ENCODE measurements at places on chromosomes 7 and 10.

- DNase-seq, result no peak
Measured at GRCh38 chr10:77593771-77594470, 43.7 kb downstream of the KCNMA1 start.

- DNase-seq, result no peak
Measured at GRCh38 chr10:79946271-79947082, 2.4 kb downstream of the SFTPD start.

GRCh38 chr10:110446954-110447608, 50.6 kb upstream of the DUSP5 start:
- no peak for DNase-seq

GRCh38 chr7:65250697-65251395, 122.8 kb upstream of the ZNF92 start:
- DNase-seq, result no peak

- no peak for DNase-seq
Measured at GRCh38 chr10:1434912-1435692, 302.2 kb downstream of the ADARB2 start.

DNA sequence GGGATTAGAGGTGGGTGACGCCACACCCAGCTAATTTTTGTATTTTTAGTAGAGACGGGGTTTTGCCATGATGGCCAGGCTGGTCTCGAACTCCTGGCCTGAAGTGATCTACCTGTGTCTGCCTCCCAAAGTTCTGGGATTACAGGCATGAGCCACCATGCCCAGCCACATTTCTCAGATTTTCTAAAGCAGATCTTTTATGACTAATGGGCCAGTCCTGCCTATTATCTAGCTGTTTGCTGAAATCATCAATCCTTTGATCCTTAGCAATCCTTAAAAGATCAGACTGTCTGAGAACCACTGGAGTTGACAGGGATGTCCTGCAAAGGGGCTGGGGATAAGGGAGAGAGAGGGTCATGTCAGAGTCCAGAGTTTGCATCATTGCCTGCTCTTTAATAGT, 21.2 kb upstream of the ABCA13 start:
- DNase-seq, result no peak

GRCh38 chr7:125316466-125316865, 386.8 kb upstream of the POT1 start:
- DNase-seq, result no peak

DNA sequence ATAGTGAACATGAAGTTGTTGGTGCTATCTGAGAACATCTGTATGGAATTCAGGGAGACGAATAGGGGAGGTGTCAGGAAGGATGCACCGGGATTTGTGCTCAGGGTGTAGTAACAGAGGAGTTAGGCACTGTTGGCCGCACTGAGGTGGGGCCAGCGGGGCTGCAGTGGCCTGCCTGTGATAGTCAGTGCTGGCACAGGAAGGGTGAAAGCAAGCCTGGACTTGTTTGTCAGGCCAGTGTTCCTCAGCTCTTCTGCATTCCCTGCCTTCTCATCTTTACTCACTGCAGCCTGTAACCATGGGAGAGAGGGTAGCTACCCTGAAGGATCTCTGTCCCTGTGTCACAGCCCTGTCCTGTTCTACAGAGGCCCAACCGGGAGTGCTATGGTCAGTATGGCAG, 81.3 kb downstream of the SH2D4B start:
- no peak for DNase-seq

DNA sequence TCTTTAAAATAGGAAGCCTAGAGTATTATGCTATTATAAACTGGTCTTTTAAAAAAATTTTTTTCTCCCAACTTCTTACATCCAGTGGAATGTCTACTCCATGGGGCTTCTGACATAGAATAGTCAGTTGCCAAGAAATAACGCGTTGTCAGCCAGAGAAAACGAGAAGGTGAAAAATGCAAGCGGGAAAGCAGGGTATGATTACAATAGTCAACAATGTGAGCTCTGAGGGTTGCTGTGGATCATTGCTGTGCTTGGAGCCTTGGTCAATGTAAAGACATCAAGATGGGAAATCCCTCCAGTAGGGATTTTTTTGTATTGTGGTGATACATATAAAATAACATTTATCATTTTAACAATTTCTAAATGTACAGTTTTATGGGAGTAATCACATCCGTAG, 27.6 kb upstream of the PLPP4 start:
- no peak for DNase-seq

- DNase-seq, result no peak
Measured at GRCh38 chr7:98200364-98200763, 10.9 kb upstream of the BHLHA15 start.

DNA sequence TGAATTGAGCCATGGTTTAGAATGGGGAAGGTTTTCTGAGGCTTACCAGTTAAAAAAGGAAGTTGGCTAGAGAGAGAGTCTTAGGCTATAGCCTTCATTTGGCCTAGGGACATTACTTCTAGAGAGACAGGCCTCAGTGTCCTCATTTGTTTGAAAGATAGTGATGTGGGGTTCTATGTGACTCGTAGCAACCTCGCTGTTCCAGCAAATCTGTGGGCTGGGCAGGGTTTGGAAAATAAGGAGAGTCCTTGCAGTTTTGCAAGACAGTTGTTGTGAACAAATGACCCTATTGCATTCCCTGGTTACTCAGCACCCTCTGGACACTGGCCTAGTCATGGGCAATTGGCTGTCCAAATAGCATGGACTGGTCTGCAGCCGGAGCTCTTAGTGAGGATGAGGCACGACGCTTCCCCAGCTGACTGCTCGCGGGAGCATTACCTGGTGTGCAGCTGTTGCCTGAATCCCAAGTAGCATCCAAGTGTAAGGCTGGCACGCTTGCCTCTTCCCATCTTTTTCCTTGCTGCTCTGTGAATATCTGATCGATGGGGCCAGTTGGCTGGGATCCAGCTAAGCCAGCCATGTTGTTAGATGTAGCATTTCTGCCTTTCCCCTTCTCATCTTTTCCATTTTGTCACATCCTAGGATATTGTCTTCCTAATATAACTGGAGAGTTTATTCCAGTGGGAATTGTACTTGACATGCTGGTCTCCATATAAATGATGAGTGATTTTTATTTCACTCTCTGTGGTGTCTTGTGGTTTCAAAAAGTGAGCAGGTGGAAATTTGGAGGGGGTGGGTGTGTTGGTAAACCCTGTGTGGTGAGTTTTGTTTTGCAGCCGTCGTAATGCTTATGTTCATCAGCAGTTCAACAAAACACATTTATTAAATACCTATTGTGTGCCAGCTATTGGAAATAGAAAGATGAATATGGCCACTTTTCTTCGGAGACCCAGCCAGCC, 99.8 kb downstream of the SND1 start:
- peak; percentile 54 for DNase-seq

DNA sequence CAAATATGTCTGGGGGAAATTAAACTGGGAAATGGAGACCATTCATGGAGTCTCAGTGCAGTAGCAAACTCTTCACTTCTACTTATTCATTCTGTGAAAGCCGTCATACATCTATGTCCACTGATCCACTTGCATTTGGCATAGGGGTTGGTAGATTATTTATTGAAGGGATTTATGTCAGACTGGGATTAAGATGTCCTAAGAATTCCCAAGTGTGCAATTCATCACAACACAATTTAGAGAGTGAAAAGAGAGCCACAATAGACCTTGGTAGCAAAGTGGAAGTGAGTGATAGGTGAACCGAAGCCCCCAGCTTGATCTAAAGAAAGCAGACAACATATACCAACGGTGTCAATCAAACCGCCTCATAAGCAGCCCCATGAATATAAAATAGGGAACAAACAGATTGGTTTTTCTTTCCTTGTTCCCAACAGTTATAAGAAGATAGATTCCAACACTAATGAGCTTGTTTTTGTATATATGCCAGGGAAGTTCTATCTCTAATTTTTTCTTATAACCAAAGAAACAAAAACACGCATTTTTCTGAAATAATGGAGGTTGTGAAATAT, 234.3 kb downstream of the CACNA2D1 start:
- no peak for DNase-seq

DNA sequence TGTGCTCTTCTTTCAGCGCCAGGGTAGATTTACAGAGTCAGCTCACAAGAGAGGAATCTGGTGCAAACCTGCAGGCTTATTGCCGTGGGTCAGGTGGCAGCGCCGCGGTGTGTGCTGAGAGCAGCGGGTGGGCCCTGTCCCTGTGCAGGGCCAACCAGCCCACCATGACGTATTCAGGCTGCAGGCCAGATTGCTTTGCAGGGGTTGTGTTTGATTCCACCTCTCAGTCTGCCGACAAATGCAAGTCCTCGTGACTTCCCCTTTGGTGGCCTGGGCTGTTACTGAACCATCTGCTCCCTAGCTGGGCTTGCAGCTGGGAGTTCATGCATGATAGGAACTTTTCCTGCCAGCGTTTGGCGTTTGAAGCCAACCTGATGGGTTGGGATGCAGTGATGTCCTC, 66.7 kb upstream of the LEP start:
- DNase-seq, result no peak

- no peak for DNase-seq
Measured at GRCh38 chr10:68561865-68562649, 1.9 kb downstream of the TET1 start.

- DNase-seq, result peak; percentile 35
Measured at GRCh38 chr7:91941450-91941849, 788 bp downstream of the AKAP9 start.

- DNase-seq, result no peak
Measured at GRCh38 chr7:144862612-144863319, 26.9 kb upstream of the TPK1 start.

DNA sequence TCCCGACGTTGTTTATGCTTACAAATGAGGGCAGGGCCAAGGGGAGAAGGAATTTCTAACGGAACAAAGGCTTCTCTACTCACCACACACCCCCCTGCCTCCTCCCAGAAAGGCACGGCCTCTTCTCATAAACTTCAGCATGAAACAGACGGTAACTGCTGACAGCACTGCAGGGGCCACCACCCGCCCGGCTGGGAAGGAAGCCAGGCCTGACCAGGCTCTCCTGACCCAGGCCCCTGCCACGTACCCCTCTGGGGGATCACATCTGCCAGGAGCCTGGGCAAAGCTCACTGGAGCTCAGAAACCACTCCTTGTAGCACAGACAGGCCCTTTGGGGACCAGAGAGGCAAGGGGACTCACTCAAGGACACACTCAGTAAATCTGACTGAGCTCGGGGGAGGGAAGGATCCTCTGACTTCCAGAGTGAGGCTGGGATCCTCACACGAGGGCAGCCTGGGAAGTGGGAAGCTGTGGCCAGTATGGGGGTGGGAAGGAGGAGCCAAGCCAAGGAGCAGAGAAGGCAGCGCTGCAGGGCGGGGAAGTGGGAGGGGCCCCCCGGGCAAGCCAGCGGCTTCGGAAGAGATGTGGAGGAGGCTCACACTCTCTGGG, 46.1 kb downstream of the ZCCHC24 start:
- no peak for DNase-seq

DNA sequence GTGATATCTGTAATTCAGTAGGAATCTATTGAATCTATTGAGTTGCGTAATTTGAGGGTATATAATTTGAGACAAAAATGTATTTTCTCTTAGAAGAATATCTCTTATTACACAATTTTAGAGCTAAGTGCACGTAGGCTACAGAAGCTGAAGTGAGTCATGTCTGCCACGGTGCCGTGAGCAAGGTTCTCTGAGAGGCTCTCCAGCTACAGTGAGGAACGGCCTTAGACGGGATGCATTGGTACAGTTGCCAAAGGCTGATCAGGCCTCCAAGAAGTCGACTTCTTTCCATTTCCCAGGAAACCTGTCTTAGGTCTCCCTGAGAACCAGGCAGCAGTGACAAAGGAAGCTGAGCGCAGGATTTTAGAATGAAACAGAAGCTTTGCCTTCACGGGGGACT, 28.6 kb downstream of the TCERG1L start:
- no peak for DNase-seq

DNA sequence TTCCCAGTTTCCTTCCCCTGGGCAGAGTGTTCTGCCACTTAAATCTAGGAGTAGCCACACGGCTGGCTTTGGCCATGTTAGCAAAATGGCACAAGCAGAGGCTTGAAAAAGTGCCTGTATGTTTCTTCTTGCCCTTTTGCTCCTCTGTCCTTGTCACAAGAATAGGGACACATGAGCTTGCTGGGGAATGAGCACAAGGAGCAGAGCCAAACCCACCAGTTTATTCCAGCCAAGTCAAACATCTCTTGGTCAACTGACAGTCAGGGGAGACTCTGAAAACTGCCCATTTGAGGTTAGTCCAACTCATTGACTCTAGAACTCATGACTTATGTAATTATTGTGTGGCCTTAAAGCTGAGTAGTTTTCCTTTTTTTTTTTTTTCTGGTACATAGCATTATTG, 739.7 kb upstream of the FZD8 start:
- no peak for DNase-seq

DNA sequence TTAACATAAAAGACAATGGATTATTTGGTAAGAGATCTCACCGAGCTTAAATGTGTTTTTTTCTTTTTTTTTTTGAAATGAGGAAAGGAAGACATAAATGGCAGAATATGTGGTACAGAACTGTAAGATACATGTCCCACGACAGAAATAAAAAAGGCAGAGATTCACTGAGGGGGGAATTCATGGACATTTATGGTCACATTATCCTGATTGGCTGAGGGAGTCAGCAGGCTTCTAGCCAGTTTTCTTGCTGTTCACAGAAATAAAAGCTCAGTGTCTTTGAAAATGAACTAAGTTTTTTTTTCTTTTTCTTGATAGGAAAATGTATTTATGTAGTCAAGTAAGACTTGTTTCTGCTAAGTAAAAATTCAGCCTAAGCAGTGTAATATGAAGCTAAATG, 8.2 kb upstream of the FAS start:
- no peak for DNase-seq

DNA sequence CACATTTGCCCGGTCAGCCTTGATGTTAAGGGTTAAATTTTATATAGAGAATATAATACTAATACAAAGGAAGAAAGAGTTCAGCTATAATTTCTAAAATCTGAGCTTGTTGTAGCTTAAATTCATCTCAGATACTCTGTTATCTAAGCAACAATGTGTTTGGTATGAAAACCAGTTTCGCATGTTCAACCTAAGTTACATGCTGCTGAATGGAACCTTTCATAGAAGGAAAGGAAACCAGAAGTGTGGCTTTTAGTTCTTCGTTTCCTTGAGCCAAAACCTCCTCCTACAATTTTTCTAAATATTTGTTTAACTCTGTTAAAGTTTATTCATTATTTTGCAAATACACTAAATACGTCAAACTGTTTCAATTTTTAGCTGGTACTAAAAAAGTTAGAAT, 18.5 kb downstream of the AGR2 start:
- no peak for DNase-seq

GRCh38 chr10:121668314-121669027, 70.2 kb upstream of the FGFR2 start:
- no peak for DNase-seq

DNA sequence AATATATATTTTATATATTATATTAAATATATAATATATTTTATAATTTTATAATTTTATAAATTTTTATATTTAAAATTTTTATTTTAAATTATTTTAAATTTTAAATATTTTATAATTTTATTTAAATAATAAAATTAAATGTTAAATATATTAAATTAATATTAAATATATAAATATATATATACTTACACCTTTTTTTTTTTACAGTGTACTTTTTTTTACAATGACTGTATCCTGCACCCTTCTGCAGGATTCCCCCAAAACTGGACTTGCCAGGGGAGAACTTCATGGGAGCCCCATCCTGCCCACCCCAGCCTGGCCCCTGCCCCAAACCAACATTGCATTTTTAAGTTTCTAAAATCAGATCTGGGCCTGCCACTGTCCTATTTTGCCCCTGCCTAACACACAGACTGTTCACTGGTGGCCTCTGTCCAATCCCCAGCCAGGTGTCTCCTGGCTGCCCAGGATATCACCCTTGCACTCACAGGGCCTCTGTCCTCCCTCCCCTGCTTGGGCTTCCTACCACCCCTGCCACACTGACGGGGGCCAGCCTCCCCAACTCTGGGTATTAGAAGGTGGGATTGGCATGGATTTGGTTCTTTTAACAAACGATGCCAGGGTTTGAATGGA, 138.0 kb downstream of the ADCY1 start:
- no peak for DNase-seq

Measured in AML-193 (cell line).